Activated CD4-positive, alpha-beta T cell treated with anti-CD3 and anti-CD28 coated beads for 24 hours (primary cell): ENCODE measurements at places on chromosomes 2 and 18.

- DNase-seq, result no peak
Observed at GRCh38 chr2:169464882-169465281, 14.4 kb upstream of the BBS5 start.

GRCh38 chr2:2324119-2324518, 7.0 kb downstream of the MYT1L start:
- DNase-seq, result no peak

DNA sequence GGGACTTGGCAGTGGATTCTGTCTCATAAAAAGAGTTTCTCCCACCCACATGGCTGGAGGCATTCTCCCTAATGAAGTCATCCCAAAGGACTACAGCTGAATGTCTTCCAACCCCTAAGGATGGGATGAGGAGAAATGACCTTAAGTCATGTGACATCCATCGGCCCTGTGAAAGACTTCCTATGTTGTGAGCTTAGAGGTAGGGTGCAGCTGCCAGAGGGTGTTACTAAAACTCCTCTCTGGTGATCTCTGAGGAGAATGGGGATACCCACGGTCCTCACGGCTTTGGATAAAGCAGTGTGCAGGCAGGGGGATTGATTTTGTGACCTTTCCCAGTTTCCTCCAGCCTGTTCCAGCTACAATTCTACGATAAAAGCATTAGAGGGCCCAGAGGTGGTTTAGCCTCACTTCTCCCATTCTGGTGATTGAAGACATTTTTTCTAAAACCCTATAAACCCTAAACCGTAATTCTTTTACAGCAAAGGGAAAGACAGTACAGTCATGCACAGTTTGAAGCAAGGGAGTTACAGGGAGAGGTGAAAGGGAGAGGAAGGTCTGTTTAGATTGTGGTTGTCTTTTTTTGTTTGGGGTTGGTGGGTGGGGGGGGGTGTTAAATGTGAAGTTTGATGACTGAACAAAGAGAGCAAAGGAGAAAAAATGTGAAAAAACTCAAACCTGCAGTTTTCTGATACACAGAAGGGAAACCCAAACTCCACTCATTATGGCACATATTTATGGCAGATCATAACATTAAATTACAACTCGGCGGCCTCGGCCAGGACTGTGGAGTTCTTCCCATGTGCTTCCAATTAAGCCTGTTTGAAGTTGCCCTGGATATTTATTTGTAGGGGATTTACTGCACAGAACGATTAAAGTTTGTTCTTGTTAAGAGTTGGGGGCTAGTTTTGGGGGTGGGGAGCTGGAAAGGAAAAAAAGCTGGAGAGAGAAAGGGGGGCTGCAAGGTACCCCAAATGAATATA, 26.6 kb upstream of the SLC14A2 start:
- no peak for DNase-seq

- no peak for DNase-seq
Observed at GRCh38 chr2:143477714-143478443, 348.7 kb downstream of the ARHGAP15 start.

- no peak for DNase-seq
Observed at GRCh38 chr18:4734021-4734420, 278.9 kb upstream of the DLGAP1 start.

DNA sequence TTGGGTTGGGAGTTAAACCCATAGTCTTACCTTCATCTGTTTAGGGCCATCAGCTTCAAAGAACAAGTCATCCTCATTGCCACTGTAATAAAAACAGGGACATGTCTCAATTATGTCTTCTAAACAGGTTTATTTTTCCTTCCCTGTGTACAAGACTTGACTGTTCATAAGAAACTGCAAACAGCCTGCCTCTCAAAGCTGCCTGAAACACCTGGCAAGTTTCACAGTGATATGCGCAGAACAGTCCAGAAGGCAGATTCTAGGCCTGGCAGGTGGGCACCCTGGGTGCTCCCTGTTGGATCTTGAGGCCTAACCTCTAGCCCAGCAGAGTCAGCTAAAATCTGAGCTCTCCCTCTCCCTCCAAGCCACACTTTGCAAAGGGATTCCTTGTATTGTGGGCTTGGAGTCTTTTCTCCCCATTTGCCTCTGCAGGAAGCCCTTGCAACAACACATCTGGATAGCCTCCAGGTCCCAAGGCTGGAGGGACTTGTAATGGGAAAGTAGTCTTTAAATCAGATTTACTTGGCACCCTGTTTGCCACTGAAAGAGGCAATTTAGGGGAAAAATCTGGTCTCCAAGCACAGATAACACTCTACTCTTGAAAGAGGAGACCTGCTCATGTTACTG, 930 bp downstream of the IL1B start:
- DNase-seq, result no peak

- DNase-seq, result no peak
Observed at GRCh38 chr2:128594953-128595677, 276.4 kb upstream of the HS6ST1 start.

- no peak for DNase-seq
Observed at GRCh38 chr2:8653485-8653884, 28.4 kb upstream of the ID2 start.

GRCh38 chr18:43060020-43060419, 55.5 kb downstream of the RIT2 start:
- no peak for DNase-seq

DNA sequence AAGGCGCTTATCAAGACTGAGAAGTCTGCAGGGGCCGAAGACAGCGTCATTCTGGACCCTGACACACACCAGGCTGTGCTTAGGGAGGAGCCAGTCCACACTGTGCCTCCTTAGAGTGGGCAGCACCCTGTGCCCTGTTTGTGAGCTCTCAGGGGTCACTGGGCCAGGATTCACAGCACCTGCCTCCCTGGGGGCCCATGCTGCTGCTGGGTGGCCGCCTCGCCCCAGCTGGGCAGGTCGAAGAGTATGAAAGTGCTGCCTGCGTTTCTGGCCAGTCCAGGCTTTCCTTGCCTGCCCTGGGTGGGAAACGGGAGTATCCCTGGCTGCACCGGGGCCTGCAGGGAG, 15.4 kb upstream of the GPR55 start:
- no peak for DNase-seq

- DNase-seq, result no peak
Observed at GRCh38 chr2:65031341-65032018, 24.7 kb upstream of the CEP68 start.

DNA sequence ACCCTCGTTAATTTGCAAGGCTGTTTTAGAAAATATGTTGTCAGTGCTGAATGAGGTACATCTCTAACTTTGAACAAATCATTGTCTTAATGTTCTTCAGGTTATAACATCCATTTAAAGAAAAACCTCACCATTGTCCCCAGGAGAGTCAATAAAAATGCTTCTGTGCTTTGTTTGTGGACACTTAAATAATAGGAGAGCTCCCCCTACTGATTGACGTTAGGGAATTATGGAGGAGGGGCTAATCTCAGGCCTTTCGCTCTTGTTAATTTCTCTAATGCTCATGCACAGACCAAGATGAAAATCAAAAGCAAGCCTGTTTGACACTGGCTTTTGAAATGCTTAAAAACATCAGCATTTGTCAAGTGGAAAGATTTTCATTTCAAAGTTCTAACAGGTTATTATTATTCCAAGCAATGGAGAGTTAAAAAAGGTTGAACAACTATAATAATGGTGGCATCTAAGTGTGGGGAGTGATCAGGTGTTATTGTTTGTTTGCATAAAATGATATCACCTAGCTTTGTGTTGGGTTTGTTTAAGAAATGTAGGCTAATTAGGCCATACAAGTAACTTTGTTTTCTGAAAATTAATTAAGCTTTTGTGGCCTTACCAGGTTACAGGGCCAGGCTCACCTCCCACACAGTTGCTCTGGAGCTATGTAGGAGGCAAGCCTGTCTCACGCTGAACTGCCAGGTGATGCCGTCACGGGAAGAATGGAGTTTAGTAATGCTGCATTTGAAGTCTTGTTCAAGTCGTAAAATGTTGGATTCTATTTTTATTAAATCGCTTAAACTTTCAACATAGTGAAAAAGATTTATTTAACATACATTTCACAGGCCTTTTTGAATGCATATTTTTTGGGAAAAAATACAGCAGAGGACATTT, 51.7 kb upstream of the SMIM21 start:
- no peak for DNase-seq

DNA sequence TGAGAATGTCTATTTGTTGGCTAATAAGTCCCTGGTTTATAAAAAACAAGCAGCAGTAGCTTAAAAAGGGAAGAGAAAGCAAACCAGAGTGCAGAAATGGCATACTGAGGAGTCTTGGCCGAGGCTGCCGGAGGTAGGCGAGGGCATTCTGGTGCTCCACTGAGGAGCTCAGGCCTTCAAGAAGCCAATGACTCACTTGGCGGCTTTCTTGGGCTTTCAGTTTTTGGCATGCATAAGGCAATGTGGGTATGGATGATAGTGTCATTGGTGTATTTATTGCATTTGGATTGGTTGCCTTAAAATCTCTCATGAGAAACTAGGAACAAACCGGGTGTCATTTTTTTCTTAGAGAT, 119.6 kb upstream of the ARL5A start:
- no peak for DNase-seq

GRCh38 chr2:222038067-222038802, 260.6 kb downstream of the PAX3 start:
- no peak for DNase-seq

GRCh38 chr2:64133828-64134227, 10.4 kb downstream of the PELI1 start:
- no peak for DNase-seq

DNA sequence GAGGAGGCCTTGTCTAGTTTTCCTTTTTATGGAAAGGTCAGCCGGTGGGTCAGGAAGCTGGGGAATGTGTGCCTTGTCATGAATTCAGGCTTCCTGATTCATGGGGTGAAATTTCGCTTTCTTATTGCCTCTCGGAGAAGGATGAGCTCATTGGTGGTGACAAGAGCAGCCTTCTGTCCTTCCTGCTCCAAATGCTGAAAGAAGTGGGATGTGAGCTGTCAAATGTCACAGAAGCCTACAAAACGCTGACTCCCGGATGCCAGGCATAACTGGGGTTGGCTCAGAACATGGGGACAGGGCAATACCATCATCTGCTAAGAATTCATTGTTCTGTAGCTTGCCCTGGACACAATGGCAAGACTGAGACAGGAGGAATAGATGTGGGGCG, 55.8 kb upstream of the FAM136A start:
- no peak for DNase-seq

- no peak for DNase-seq
Observed at GRCh38 chr18:49933530-49934128, 120.3 kb upstream of the ACAA2 start.

- DNase-seq, result no peak
Observed at GRCh38 chr18:50432915-50433314, 58.1 kb downstream of the SKA1 start.

DNA sequence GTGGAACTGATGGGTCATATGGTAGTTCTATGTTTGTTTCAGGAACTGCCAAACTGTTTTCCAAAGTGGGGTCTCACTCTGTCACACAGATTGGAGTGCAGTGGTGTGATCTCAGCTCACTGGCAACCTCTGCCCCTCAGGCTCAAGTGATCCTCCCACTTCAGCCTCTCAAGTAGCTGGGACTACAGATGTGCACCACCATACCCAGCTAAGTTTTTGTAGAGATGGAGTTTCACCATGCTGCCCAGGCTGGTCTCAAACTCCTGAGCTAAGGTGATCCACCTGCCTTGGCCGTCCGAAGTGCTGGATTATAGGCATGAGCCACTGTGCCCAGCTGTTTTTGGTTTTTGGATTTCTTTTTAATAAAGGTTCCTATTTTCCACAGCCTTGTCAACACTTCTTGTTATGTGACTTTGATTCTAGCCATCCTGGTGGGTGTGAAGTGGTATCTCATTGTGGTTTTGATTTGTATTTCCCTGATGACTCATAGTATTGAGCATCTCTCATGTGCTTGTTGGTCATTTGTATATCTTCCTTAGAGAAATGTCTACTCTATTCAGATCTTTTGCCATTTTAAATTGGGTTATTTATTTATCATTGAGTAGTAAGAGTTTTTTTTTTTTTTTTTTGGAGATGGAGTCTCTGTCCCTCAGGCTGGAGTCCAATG, 22.8 kb downstream of the NPC1 start:
- DNase-seq, result no peak

GRCh38 chr2:176157499-176158185, 535 bp downstream of the HOXD3 start:
- no peak for DNase-seq

- DNase-seq, result no peak
Observed at GRCh38 chr18:46211816-46212215, 107.6 kb downstream of the HAUS1 start.

DNA sequence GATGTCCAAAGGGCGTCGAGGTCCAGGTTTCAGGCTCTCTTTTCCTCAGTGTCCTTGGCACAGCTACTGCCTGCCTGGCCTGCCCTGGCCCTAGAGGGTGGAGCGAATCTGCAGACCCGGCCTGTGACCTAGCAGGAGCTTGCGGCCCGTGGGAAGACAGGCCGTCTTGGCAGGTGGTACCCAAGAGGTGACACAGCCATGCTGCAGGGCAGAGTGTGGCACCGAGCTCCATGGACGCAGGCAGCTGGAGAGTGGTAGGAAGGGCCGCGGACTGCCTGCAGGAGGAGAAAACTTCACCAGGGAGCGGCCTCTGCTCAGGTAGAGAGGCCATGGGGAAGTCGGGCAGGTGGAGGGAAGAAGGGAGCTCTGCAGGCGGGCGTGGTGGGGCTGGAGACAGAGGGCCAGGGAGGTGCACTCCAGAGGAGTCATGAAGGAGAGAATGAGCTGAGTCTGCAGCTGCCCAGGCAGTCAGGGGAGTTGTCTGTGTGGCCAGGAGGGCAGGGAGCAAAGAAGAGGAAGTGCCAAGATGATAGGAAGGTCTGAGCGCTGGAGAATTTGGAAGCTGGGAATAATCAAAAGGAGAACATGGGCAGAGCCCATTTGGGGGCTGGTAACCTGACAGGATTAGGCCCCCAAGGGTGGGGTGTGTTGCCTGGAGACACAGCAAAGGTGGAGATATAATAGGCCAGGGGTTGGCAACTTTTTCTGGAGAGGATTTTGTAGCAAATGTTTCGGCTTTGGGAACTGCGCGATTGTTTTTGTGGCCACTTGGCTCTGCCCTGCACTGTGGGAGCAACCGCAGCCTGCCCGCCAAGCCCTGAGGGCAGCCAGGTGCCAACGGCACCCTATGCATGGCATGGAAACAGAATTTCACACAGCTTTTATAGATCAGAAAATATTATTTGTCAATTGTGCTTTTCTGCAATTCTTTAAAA, 154.4 kb upstream of the PXDN start:
- DNase-seq, result no peak

- DNase-seq, result no peak
Observed at GRCh38 chr18:27473318-27473717, 288.2 kb upstream of the CHST9 start.

DNA sequence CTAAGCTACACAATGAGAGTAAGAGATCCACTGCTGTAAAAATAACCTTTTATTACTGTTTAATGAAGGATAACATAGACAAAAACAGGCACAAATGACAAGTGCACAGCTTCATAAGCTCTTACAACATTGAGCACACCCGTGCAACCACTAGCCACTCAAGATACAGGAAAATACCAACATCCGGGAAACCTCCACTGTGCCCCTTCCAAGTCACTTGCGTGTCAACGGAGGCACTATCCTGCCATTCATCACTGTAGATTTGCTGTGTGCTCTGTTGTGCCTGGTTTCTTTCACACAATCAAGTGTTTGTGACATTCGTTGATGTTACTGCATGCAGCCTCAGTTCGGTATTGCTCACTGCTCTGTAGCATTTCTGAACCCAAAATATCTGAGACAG, 292.9 kb upstream of the MYT1L start:
- DNase-seq, result no peak

GRCh38 chr2:69089266-69089665, 76.3 kb downstream of the ANTXR1 start:
- DNase-seq, result no peak
